ENCODE measurements at places on chromosomes 11 and 22. TPM values are rescaled to one million over a fixed set of nuclear protein-coding genes. Genes with fewer than 3 reads are reported as not detected.

The GPR83 gene
- not detected for total RNA-seq

The ART1 gene
- total RNA-seq, result not detected

The HTR3A gene
- under 0.01 TPM for total RNA-seq

The OR2AG1 gene
- total RNA-seq, result not detected
